NAMALWA (cell line): ENCODE measurements at places on chromosomes 5 and 9.

- no peak for DNase-seq
Measured at GRCh38 chr5:123033157-123033671, 3.3 kb downstream of the PPIC start.

GRCh38 chr5:1205255-1206180, 4.1 kb downstream of the SLC6A19 start:
- no peak for DNase-seq

GRCh38 chr9:126491949-126492348, 121.8 kb upstream of the LMX1B start:
- no peak for DNase-seq

DNA sequence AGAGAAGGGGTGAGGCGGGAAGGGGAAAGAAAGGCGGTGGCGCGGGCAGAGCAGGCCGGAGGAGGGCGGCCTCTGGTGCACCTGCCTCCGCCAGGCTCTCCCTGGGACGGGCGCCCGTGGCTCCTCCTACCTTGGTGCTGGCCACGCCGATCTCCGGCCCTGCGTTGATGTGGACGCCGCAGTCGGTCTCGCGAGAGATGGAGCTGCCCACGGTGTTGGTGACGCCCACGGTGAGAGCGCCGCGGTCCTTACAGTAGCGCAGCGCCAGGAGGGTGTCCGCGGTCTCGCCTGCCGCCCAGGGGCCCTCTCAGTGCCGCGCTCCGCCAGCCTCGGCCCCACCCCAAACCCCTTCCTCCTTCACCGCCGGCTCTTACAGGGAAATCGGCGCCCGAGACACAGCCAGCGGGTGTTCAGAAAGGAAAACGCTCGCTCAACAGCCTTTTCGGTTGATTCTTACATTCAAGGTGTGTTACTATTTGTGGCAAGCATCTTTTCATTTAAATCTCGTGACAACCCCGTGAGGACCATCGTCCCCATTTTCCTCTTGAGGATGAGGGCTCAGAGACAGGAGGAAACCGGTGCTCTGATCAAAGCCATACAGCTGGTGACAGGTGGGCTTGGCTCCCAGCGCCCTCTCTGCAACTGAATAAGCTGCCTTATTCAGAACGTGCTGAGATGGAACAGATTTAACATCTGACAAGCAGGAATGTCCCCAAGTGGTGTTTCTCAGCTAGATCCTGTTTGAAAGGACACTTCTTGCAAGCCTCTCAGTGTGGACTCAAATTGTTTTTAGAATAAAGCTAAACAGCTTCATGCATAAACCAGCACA, 22.0 kb upstream of the MAPK9 start:
- no peak for DNase-seq

DNA sequence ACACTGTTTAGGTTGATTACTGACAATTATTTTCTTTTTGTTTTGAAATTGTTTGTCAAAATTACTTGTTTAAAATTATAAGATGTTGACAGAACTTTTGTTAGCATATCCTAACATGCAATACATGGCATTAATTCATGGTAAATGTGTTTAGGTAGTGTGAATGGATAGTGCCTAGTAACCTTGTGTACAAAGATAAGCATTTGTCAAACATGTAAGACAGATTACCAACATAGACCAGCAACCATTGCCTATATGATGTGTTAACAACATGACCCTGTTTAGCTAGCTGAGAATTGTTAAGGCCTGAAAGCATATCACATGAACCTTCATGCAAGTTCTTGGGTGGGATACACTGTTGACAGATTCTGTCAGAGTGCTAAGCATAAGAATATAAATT, 13.4 kb downstream of the MAN2A1 start:
- DNase-seq: no peak

DNA sequence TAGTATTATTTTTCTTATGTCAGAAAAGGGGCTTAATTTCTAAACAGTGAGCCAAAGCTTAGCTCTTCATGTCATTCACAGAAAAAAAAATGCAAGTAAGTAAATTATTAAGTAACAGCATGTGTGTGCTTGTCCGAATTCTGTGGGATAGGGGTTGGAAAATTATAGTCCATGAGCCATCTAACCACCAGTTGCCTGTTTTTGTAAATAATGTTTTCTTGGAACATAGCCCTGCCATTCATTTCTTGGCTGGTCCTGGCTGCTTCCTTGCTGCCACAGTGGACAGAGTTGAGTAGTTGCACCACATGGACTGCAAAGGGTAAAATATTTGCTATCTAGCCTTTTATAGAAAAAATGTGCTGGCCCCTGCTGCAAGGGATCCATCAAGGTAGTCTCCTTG, 513.7 kb upstream of the WWC1 start:
- no peak for DNase-seq

- peak; percentile 65 for DNase-seq
Measured at GRCh38 chr5:59562756-59563389, 330.7 kb downstream of the PDE4D start.

DNA sequence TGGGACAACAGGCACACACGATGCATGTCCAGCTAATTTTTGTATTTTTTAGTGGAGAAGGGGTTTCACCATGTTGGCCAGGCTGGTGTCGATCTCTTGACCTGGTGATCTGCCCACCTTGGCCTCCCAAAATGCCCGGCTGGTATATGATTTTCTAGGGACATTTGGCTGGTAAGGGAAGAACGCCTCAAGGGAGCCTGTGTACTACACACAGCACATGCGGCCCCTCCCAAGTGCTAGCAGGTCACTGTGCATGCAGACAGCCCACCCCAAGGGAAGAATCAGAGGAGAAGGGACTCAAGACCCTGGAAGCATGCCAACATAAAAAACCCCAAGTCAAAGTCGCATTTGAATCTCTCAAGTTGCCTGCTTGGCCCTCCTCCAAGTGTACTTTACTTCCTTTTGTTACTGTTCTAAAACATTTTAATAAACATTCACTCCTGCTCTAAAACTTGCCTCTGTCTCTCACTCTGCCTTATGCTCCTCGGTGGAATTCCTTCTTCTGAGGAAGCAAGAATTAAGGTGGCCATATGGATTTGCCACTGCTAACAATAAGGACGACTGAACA, 24.3 kb upstream of the OTULINL start:
- DNase-seq: no peak

GRCh38 chr5:115778417-115778816, 38.0 kb downstream of the CDO1 start:
- no peak for DNase-seq

GRCh38 chr9:136367296-136368145, 4.0 kb upstream of the DNLZ start:
- no peak for DNase-seq
